ENCODE measurements at places on chromosomes 7 and 10.
A peak's percentile ranks its signal among the peaks of the same experiment; 100 is the strongest.

- no peak for DNase-seq
Measured at GRCh38 chr7:157032644-157033482, 22.4 kb upstream of the MNX1 start.

- DNase-seq, result no peak
Measured at GRCh38 chr7:132742189-132742612, 165.9 kb upstream of the PLXNA4 start.

DNA sequence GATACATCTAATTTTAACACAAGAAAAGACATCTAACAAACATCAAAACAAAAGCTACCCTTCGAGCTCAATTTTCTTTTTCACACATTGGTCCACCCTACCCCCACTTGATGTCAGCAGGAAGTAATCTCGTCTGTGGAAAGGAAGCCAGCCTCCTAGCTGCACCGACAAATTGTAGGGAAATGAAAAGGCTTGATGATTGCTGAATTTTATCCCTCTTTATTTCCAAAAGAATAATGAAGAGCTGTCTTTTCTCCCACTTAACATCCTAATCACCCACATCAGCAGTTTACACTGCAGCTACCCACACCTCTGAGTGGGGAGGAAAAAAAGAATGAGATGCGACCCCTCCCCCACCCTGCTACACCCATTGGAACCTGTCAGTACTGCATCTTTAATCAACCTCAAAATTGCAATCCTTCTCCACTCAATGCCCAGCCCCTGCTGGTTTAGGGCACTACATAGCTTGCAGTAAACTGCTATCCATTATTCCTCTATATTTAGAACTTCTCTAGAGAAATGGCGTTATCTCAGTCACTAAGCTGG, 10.6 kb upstream of the CPVL start:
- no peak for DNase-seq

- no peak for DNase-seq
Measured at GRCh38 chr10:116627386-116627933, 6.7 kb downstream of the PNLIPRP2 start.

DNA sequence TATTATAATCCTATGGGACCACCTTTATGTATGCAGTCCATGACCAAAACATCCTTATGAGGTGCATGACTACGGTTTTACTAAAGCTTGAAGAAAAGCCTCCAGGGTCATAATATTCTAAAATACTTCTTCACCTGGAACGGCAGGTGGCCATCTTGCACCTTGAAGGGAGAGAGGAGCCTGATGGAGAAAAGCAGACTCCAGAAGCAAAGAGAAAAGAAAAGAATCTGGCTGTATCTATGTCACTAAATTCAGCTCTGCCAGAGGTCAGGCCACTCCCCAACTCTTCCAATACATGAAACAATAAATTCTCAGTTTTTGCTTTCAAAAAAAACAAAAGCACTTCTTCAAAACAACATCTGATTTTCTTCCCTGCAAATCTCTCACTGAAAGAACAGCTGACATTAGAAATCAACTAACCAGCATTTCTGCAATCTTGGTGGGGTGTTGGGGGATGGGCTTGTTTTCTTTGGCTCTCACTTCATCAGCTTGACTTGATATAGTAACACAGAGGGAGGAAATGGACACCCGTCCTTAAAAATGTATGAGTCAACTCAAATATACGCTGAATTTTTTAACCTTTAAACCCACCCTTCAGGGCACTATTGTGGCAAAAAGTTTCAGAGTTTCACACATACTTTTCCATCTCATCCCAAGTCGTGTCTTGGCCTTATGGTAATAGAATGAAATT, 21.7 kb downstream of the HIBADH start:
- DNase-seq, result peak; percentile 23

- no peak for DNase-seq
Measured at GRCh38 chr7:123191132-123191531, 8.6 kb downstream of the SLC13A1 start.

Measured in hematopoietic multipotent progenitor cell treated with erythropoietin and hydrocortisone succinate and interleukin-3 and kit ligand, for 17 days (in vitro differentiated cells).